AG20443 (cell line): ENCODE measurements at places on chromosomes 5 and 9.

- no peak for DNase-seq
These were observed 3.7 kb downstream of the GPSM1 start for GRCh38 chr9:136331030-136331429.

GRCh38 chr5:157350939-157351801, 85.2 kb downstream of the CYFIP2 start:
- DNase-seq, result no peak

DNA sequence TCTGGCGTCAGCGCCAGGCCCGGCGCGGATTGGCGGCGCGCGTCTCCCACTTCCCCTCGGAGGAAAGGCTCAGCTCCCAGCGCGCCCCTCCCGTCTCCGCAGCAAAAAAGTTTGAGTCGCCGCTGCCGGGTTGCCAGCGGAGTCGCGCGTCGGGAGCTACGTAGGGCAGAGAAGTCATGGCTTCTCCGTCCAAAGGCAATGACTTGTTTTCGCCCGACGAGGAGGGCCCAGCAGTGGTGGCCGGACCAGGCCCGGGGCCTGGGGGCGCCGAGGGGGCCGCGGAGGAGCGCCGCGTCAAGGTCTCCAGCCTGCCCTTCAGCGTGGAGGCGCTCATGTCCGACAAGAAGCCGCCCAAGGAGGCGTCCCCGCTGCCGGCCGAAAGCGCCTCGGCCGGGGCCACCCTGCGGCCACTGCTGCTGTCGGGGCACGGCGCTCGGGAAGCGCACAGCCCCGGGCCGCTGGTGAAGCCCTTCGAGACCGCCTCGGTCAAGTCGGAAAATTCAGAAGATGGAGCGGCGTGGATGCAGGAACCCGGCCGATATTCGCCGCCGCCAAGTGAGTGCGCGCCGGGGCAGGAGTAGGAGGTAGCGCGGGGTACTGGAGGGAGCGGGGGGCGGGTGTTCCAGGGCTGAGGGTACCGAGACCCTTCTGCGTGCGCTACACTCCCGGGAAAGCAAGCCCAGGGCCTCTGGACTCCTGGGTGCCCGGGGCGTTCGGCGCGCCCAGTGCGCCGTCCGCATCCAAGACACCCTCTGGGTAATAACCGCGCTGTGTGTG, at the start of gene MSX2:
Gene MSX2 (plus strand): TSS at position 99 of the 777 bp plus-strand sequence. CDS start 78 bp downstream, at position 177.
- DNase-seq, result peak; percentile 97

- no peak for DNase-seq
These were observed 103.5 kb upstream of the FCN2 start for GRCh38 chr9:134777153-134777552.

- DNase-seq, result peak; percentile 62
These were observed 15.5 kb upstream of the LOX start for GRCh38 chr5:122093415-122094180.

DNA sequence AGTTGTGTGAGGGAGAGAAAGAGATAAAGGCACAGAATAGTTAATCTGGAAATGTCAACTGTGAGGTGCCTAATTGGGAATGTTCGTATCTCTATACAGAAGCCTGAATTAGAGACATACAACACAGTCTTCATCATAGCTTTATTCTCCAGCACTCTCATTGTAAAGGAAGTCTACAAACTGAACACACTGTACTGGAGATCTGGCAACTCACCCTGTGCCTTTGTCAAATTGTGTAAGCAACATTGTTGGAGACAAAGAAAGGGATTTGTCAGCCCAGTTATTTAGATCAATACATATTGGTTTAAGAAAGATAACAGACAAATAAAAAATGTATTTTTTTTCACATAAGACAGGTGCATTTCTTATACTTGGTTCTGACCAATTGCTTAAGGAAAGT, 832.9 kb upstream of the DMAC1 start:
- no peak for DNase-seq

- DNase-seq, result no peak
These were observed 309.5 kb downstream of the PDE4D start for GRCh38 chr5:59583810-59584562.
